Thymus (tissue), 14 donors: ENCODE measurements at places on chromosomes 3 and 15.

DNA sequence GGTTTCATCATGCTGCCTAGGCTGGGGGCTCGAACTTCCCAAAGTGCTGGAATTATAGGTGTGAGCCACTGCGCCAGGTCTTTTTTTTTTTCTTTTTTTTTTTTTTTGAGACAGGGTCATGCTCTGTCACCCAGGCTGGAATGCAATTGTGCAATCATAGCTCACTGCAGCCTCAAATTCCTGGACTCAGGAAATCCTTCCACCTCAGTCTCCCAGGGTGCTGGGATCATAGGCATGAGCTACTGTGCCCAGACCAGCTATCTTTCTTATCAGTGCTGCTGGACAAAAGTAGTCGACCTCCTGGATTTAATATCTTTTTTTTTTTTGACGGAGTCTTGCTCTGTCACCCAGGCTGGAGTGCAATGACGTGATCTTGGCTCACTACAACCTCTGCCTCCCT, 60.8 kb downstream of the TFDP2 start:
- no peak for DNase-seq

DNA sequence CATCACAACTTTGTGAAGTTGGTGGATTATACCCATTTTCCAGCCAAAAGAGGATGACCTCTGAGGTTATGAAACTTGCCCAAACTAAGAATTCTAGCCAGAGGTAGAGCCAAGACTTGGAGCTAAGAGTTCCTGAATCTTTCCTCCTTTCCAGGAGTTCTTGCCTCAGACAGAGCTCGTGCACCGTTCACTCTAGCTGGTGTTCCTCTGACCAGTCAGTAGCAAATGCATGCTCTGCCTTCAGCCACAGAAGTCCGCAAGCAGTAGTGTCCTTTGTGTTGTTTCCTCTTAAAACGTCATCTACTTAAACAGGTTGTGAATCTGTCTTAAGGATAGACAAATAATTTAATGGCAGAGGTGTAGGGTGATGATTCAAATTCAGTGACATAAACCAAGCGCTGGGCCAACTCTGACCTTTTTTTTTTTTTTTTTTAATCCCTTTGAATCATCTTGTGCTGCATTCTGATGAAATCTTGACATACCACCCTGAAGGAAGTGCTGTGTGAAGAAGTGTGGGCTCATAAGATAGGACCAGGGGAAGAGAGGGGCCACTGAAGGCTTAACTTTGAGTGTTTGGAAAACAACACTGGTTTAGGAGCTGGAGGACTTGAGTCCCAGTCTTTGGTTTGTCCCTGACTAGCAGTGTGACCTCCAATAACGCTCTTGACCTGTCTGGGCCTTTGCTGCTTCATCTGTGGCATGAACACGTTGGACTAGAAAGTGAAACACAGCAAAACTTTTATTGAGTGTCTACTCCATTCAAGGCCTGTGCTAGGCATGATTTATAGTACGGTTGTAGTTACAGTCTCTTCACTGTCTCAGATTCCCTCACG, 53.4 kb downstream of the ITPR1 start:
- no peak for DNase-seq

- DNase-seq, result no peak
These were observed 231.0 kb downstream of the ITPR1 start for GRCh38 chr3:4724051-4724629.

- DNase-seq, result no peak
These were observed 30.9 kb downstream of the MYO9A start for GRCh38 chr15:72086920-72087648.
